ENCODE measurements at places on chromosomes 3 and 15. TPM values are rescaled to one million over a fixed set of nuclear protein-coding genes. Genes with fewer than 3 reads are reported as not detected.

- H3K4me3 ChIP-seq = no peak overlapping the region
- H3K4me1 ChIP-seq = no peaks in the 10 kb centered on the region
- H3K36me3 ChIP-seq = no peaks in the 10 kb centered on the region
- H3K27ac ChIP-seq = no peak overlapping the region
Measured at GRCh38 chr3:187836823-187837770, 91.8 kb upstream of the BCL6 start.

- no peaks in the 10 kb centered on the region for H3K4me1 ChIP-seq
- no peaks in the 10 kb centered on the region for H3K36me3 ChIP-seq
- DNase-seq = no peak
- no peaks in the 10 kb centered on the region for H3K27me3 ChIP-seq
Measured at GRCh38 chr3:25547943-25548674, 116.6 kb downstream of the TOP2B start.

DNA sequence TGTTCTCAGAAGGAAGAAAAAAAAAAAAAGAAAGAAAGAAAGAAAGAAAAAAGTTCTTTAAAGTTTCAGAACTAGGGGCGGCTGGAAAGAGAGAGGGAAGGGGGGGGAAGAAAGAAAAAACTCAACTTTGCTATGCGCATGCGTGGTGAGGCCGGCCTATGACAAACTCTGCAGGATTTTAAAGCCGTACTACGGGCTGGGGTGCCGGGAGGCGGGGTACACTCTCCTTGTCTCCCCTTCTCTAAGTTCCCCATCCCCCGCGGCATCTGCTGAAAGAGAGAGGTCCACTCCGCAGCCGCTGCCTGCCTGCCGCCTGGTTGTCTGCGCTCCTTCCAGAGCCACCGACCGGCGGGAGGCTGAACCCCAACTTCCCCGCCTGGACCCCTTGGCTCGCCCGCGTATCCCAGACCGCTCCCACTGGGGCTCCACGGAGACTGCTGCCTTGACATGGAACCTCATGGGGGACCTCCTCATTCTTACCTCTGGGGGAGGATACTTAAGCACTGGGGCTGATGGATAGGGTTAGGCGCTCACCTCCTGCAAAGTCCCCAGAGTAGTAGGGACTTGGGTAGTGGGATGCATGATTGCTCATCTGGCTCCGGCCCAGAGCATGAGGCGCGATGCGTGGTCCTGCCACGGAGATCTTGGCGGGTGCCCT lies 1.4 kb upstream of the WNT5A start:
- H3K4me3 ChIP-seq = peak overlapping the region; percentile 79
- H3K27ac ChIP-seq = no peak overlapping the region
- no peaks in the 10 kb centered on the region for H3K36me3 ChIP-seq
- H3K4me1 ChIP-seq = peaks cover 4% of the 10 kb centered on the region
- peaks cover 93% of the 10 kb centered on the region for H3K27me3 ChIP-seq

DNA sequence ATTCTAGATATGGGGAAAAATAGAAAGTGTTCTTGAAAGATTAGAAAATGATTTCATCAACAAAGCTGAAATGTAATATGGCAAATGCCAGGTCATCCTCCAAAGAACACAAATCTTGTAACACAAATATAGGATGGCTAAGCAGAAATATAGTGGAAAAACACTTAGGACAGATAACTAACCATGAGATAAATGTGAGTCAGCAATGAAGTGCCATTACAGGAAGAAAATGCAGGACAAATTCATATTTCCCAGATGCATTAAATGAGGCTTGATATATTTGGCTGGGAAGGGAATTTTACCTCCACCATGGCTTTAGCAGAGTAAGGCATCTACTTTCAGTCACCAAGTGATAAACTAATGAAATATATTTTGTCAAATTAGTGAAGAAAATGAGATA lies 92.8 kb upstream of the SEMA6D start:
- H3K36me3 ChIP-seq = no peaks in the 10 kb centered on the region
- H3K27me3 ChIP-seq = no peaks in the 10 kb centered on the region
- no peak overlapping the region for H3K27ac ChIP-seq
- no peak overlapping the region for H3K4me3 ChIP-seq
- no peaks in the 10 kb centered on the region for H3K4me1 ChIP-seq
- no peak for DNase-seq

REC114 gene
- 0.07 TPM for polyA plus RNA-seq

SLC38A3 gene
- 0.18 TPM for polyA plus RNA-seq

TMEM108 gene
- polyA plus RNA-seq = 0.50 TPM

PLA2G4E gene
- polyA plus RNA-seq = 0.62 TPM

All from thymus (tissue), 14 donors.